Left renal cortex interstitium (tissue), 4 donors: ENCODE measurements at places on chromosomes 2 and 18.

DNA sequence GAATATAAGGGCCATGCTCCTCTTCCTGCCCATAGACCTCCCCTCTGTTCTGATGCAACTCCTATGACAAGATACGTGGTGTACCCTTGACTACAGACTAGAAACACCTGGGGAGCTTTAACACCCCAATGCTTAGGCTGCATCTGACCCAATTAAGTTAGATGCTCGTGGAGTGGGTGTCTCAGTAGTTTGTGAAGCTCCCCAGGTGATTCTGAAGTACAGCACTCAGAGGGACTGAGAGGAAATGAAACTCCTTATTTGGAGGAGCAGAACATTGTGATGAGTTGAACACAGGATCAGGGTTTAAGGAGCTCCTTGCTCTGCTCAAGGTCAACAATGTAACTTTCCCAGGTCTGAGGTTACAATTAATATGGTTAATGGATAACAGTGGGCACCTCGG is 80.3 kb upstream of the TTC39C start:
- no peak for DNase-seq

- no peak for DNase-seq
Measured at GRCh38 chr2:11767779-11768178, 21.3 kb downstream of the LPIN1 start.

- no peak for DNase-seq
Measured at GRCh38 chr2:111208639-111209038, 87.9 kb downstream of the BCL2L11 start.

GRCh38 chr2:172047566-172048507 is 37.5 kb upstream of the DLX1 start:
- no peak for DNase-seq

GRCh38 chr2:38109732-38110181 is 33.8 kb upstream of the CYP1B1 start:
- no peak for DNase-seq

DNA sequence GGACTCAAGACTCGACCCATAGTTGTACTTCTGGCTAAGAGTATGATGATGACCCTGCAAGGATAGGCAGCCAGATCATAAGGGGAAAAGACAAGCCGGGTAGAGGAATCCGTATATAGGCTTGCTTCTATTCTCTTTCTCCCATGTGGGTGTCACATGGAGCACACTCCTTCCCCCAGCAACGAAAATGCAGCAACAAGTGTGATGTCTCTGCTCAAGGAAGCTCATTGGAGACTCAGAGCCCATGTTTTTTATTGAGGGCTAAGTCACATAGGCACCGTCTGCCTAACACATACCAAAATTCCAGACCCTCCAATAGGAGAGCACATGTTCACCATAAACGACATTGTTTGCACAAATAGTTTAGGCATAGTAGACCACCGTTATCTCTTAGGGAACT is 6.3 kb downstream of the ZNF2 start:
- DNase-seq = no peak

GRCh38 chr2:46188041-46188716 is 109.0 kb upstream of the EPAS1 start:
- DNase-seq = no peak

GRCh38 chr2:28567061-28567471 is 71.2 kb downstream of the PLB1 start:
- no peak for DNase-seq

- no peak for DNase-seq
Measured at GRCh38 chr18:36412778-36413177, 115.3 kb downstream of the FHOD3 start.

DNA sequence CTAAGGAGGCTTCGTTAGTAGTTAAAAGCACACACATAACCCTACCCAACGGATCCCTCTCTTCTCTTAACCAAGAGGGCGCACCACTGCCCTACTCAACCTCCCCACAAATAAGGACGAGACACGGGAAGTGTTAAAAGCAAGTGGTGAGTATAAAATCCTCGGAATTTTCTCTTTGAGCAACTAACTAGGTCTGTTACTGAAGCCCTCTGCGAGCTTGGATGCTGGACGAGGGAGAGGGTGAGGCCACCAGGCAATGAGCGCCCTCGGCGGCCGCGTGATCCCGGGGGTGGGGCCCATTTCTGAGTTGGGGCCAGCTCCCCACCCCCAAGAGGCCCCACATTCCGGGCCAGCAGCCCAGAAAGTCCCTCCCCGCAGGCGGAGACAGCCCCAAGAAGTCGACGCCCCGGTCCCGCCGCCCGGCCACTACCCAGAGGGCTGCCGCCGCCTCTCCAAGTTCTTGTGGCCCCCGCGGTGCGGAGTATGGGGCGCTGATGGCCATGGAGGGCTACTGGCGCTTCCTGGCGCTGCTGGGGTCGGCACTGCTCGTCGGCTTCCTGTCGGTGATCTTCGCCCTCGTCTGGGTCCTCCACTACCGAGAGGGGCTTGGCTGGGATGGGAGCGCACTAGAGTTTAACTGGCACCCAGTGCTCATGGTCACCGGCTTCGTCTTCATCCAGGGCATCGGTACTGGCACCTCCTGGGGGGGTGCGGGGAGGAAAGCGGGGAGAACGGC is at the start of gene CYBRD1:
Gene CYBRD1, plus strand, starts transcription at position 423 of the 736 bp plus-strand sequence. Its CDS starts 72 bp downstream, at position 495.
- DNase-seq = peak; percentile 44

GRCh38 chr2:33242845-33243244 is 233.6 kb upstream of the RASGRP3 start:
- no peak for DNase-seq

DNA sequence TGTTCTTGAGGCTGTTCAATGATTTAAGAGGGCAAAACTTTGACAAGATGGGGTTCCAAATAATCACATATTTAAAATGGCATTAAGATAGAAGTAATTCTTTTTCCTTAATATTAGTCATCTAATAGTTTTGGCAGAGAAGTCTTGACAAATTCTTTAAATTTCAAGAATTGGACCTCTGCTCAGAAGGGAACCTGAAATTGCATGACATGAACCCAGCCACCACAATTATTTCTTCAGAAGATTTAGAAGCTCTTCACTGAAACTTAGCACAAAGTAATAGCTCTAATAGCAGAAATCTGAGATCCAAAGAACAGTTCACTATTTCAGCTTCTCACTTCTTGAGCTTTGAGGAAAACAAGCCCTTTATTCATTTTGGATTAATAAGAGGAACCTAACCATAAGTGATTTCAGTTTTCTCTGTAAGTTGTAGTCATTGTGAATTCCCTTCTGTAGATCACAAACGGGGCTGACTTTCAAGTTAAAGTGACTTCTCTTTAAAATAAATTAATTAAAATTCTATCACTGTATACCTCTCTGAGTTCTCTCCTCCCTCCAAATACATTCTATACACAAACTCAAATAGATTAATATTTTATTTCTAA is 100.6 kb upstream of the ITGA4 start:
- no peak for DNase-seq

GRCh38 chr18:27564066-27564465 is 379.0 kb upstream of the CHST9 start:
- DNase-seq = no peak

DNA sequence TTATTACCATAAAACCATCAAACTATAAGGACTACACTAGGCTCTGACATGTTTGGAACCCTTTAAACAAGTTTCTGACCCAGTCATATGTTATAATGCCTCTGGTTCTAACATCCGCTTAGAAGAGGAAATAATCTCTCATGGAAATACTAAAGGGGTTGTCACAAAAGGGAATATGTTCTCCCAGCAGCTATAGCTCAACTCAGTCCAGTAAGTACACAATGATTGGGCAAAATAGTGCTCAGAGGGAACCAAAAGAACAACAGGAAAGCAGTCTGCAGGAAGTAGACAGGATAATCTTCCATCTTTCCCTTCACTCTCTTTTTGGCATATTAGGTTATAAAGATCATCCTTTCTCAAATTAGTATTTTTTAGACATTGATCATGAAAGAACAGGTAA is 4.3 kb downstream of the SRBD1 start:
- DNase-seq = no peak

DNA sequence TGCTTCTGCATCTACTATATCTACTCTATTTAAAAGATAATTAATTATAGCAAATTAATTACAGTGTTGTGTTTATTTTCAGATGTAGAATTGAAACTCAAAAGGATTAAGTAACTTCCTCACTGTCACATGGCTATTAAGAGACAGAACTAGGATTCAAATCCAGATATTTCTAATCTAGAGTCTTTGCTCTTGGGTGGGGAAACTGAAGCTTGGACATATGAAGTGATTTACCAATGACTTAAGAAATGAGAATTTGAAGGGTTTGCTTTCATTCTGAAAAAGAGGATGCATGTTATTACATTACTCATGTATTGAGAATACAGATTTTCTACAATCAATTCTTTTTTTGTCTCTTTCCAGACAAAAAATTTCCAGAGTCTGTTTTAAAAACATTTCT is 191.5 kb upstream of the SMAD7 start:
- no peak for DNase-seq

- no peak for DNase-seq
Measured at GRCh38 chr2:28268386-28268785, 124.3 kb upstream of the FOSL2 start.

DNA sequence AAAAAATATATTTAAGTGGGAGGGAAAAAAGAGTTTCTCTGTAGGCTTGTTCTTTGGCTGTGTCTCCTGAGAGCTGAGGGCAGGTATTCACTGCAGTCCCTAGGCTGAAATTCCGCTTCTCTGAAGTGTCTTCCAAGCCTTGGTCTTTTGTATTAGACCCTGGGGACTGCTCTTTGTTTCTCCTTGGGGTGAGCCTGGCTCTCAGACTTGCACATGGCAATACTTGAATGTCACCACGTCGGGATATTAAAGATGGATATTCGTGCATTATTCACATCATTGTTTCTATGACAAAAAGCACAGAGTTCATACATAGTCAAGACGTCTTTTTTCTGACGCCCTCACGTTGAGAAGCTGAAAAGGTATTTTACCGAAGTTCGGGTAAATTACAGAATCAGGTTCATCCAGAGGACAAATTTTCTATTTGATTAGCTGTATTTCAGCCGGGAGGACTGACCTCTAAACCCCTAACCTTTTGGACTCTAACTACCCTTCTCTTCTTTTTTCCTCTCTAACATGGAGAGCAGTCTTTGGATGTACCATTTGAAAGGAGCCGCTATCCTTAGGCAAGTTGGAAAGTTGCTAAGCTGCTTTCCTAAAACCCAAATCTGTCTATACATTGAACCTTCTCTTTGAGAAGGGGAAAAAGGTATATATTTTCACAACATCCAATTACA is 2.4 kb upstream of the HOXD3 start:
- no peak for DNase-seq

DNA sequence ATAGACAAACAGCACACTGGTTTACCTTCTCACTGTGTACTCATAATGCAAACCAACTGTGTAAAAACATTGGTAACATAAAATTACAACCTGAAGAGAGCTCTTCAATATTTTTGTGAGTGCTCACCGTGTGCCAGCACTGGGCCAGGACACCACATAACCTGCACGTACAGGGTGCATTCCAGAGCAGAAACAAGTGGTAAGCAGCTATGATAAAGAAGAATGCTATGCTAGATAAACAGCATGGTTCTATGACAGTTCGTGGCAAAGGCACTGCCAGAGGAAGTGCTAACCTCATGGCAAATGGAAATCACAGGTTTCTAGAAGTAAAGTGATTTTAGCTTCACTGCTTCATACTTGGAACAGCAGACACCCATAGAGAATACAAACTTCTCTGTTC is 343.5 kb downstream of the MTX2 start:
- DNase-seq = no peak
